Stimulated activated CD4-positive, alpha-beta T cell treated with anti-CD3 and anti-CD28 coated beads, Interleukin-12 subunit alpha, Interleukin-12 subunit beta, amount 100 ng/mL, for 24 hours (primary cell): ENCODE measurements at places on chromosomes 12 and 14.

- no peak for DNase-seq
These were observed 85.3 kb upstream of the PPM1H start for GRCh38 chr12:63020269-63020668.

DNA sequence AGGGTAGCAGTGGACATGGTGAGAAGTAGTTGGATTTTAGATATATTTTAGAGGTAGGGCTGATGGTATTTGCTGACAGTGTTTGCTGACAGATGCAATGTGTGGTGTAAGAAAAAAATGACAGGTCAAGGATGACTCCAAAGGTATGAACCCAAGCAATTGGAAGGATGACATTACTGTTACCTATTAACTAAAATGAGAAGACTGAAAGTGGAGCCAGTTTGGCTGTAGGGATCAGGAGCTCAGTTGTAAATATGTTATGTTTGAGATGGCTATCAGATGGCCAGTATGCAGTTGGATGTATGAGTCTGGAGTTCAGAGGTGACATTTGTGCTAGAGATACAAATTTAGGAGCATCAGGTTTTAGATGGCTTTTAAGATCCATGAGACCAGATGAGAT, 17.4 kb upstream of the SERPINA6 start:
- no peak for DNase-seq

DNA sequence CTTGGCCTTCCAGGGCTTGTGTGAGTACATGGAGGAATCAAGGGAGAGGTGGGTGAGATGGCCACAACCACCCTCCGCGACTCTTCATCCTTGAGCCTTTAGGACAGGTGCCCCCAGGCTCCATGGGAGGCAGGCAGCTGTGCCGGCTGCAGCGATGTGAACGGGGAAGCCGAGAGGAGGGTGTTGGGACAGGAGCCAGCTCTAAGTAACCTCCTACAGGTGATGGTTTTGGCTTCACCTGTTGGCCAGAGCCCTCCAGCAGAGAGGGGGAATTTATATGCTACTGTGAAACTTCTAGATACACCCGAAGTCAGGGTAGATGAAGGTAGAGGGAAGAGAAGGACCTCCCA, 132.2 kb upstream of the HIF1A start:
- no peak for DNase-seq

DNA sequence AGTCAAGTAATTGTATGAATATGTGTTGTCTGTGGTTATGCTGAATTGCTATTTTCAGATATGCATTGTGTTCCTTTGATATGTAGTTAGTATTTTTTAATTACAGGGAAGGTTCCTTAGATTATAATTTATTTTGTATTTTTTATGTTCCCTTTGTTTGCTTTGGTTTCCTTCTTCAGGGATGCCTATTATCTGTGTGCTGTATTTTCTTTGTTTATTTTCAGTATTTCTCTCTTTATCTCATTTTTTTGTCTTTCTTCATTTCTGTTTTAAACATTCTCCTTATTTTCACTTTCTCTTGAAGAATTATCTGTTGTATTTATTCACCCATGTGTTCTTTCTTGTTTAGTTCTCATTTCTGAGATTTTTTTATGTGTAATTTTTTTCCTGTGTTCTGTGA, 163.1 kb downstream of the EMP1 start:
- no peak for DNase-seq

- no peak for DNase-seq
These were observed 119.8 kb upstream of the SLC38A4 start for GRCh38 chr12:46945591-46945990.

GRCh38 chr12:54526812-54527630, 22.4 kb upstream of the PDE1B start:
- DNase-seq, result peak; percentile 26

DNA sequence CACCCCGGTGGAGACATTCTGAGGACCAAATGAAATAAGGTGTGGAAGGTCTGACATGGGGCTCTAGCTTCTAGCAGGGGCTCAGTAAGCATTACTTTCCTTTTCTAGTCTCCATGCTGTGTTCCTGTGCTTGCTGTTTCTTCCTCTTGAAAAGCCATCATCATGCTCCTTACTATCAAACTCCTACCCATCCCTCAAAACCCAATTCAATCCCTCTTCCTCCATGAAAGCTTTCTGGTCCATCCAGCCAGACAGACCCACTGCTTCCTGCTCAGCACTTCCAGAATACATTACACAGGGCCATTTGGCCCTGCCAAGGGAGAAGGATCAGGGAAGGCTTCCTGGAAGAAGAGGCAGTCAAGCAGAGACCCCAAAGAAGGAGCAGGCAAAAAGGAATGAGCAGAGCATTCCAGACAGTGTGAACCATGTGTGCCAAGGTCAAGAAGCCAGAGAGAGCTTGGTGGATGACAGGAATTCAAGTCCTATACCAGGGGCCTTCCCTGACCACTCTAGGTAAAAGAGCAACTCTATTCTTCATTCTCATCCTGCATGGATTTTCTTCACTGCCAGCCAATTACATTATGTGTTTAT, 59.5 kb downstream of the NUAK1 start:
- DNase-seq, result no peak

- DNase-seq, result no peak
These were observed 393.3 kb upstream of the RPL10L start for GRCh38 chr14:47044841-47045240.

- no peak for DNase-seq
These were observed 1.1 kb upstream of the YY1 start for GRCh38 chr14:100237735-100238418.

DNA sequence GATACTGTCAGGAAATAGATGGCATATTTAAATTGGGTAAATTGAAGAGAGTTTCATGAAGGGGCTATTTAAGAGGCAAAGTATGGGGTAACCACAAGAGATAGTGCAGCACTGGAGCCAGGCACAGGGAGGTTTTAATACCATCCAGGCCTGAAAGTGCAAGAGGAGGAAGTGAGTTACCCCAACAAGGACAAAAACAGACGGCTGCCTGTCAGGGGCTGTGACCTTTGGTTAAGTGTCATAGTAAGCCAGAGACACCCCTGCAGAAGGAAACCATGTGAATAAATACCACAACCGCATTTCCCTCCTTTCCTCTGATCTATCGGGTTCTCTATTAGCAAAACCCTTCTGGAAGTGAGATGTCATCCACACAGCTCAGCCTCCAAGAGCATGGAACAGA, 122.0 kb upstream of the DHRS4 start:
- no peak for DNase-seq

GRCh38 chr12:81963636-81964035, 204.5 kb upstream of the PPFIA2 start:
- no peak for DNase-seq

- DNase-seq, result no peak
These were observed 1092.8 kb upstream of the SEL1L start for GRCh38 chr14:82626156-82627066.

DNA sequence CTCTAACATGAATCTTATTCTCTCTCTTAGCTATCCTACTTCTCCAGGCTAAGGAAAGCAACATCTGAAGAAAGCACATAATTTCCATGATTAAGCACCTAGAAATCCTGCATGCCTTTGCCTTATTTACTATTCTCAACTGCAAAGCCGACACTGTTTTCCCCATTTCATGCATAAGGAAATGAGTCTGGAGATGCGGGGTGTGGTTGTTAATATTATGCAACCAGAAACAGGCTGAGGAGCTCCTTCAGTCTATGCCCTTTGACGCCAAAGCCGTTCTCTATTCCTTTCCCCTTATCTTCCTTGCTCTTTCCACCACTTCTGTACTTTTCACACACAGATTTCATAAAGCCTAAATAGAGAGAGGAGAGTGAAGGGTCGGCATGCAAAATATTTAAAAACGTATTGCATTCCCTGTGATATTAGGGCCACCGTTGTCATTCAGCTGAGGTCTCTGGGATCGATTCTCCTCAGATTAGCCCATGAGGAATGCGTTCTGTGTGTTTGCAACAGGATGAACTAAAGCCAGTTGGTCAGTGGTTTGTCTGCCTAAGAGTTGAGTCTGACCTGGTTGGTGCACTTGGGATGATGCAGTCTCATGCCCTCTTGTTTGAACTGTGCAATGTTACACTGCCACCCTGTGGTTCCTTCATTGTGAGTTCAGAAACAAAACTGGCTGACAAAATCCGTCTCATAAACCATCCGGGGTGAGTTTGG, 53.1 kb upstream of the PLEKHG7 start:
- peak; percentile 4 for DNase-seq

DNA sequence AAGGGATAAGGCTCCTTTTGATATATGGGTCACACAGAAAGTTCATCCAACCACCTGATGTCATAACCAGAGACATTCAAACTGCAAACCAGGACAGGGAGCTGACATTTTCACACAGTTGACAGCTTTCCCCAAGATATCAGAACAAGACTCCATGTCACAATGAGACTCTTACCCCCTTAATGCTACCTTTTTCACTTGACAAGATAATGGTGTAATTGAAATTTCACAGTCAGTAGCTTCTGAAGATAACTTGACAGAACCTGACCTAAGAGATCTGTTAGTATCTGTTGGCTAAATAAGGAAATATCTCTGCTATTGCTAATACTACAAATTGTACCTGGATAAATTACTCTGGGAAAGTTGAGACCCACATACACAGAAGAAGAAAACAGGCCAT, 187.3 kb downstream of the C12orf50 start:
- DNase-seq, result no peak

- DNase-seq, result no peak
These were observed 9.6 kb downstream of the PTPN6 start for GRCh38 chr12:6960593-6961277.

DNA sequence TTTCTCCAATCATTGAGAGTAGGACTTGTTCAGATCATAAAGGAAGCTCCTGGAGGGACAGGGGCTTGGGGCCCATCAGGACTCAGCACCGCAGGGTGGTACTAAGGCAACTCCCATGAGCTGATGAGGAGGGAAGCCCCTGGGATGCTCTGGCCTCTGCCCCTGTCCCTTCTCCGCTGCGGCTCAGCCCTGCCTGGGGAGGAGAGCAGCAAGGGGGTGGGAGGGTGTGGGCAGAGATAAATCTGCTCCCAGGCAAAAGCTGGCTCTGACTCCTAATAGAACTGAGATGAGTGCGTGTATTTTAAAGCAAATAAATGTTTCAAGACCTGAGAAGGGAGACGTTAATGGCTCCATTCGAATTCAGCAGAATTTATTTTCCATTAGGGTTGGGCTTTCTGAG, 52.0 kb upstream of the CHST11 start:
- DNase-seq, result no peak

- DNase-seq, result no peak
These were observed 229.5 kb upstream of the PLXNC1 start for GRCh38 chr12:93918900-93919299.

DNA sequence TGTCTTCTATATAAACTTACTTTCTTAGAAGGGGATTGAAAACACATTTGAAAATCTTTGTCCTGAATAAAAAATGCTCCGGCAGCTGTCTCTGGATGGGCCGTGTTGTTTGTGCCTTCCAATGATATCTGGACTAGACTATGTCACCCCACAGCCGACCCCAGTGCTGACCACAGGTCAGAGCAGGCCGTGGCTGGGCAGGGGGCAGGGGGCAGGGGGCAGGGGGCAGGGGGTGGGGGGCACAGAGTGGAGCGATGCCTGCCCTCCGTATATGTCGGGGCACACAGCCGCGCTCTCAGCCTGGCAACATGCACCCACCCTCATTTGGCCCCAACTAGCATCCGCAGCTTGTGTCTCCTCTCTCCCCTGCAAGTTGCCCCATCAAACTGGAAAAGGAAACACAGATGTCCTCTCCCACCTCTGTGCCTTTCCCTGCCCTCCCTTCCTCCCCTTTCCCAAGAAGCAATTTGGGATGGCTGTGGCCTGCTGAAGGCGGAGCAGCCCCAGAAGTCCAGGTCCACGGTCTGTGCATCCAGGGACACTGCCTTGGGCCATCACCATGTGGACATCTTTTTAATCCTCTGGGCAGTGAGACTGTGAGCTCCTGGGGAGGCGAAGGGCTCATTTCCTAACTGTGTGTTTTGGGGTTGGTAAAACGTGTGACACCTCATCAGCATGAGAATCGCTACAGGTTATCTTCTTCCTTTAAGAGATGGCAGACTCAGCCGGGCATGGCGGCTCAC, 295.7 kb upstream of the RTL1 start:
- no peak for DNase-seq

GRCh38 chr12:89632778-89633177, 75.9 kb downstream of the ATP2B1 start:
- no peak for DNase-seq

DNA sequence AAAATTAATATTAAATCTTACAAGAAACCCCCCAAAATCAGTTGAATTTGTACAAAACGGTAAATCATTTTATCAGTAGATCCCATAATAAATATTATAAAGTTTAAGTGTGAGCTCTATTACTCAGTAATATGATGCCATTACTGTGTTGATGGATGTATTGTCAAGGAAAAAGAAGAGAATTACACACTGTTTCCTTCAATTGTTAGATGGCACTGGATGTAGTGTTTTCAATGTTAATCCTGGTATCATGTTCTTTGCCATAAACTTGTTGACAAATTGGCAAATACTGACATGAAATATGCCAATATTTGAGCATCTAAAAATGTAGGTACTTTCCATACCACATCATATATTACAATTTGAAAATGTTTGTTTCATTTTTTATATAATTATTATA, 101.6 kb downstream of the NTS start:
- DNase-seq, result no peak

DNA sequence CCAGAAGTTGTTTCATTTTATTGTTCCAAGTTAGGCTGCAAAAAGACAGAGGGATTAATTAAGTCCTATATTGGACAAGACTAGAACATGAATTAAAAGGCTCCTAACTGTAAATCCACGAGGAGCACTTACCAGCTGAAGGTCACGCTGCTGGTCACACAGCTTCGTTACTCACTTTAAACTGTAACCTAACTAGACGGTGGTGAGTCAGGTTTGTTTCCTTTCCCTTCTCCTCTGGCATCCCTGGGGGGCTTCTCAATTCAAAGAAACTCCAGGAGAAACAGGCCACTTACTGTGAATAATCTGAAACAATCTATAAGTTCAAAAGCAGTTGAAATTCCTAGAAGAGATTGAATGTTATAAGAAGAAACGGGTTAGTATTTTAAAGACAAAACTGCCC, 331.4 kb downstream of the BCAT1 start:
- no peak for DNase-seq

GRCh38 chr12:125683748-125684381, 618.6 kb downstream of the AACS start:
- DNase-seq, result peak; percentile 35

DNA sequence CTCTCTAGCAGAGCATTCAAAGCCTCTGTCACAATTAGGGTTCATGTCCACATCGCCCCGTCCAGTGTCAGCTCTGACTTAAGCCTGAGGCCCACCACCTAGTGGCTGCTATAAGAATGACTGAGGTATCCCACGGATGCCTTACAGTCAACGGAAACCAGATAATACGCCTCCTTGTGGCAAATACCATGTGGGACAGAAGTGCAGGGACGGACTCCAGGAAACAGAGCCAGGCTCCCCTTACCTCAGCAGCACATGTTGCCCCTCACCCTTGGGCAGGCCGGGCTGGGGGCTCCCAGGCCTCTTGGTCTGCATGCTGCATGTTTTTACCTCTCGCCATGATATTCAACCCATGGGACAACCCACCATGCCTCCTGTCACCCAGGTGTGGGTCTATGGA, 86.3 kb downstream of the VWF start:
- DNase-seq, result peak; percentile 33

GRCh38 chr12:48030173-48030650, 25.9 kb upstream of the COL2A1 start:
- DNase-seq, result no peak

GRCh38 chr12:1795221-1795784, 25.1 kb upstream of the LRTM2 start:
- DNase-seq, result no peak

- no peak for DNase-seq
These were observed 74.2 kb downstream of the FZD10 start for GRCh38 chr12:130236446-130236845.
